ENCODE measurements at places on chromosomes 13 and 19.

DNA sequence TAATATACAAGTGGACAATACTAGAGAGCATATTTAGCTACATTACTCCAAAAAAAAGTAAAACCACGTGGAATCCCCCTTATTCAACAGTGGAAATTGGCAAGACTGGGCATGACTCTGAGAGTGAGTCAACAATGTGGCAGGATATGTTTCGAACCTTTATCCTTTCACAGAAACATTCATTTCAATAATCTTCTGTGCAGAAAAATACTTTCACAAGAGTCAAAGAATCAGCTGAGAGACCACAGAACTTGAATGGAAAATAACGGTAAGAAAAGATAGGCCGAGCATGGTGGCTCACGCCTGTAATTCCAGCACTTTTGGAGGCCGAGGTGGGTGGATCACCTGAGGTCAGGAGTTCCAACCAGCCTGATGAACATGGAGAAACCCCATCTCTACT lies 25.1 kb upstream of the CD70 start:
- DNase-seq, result no peak

DNA sequence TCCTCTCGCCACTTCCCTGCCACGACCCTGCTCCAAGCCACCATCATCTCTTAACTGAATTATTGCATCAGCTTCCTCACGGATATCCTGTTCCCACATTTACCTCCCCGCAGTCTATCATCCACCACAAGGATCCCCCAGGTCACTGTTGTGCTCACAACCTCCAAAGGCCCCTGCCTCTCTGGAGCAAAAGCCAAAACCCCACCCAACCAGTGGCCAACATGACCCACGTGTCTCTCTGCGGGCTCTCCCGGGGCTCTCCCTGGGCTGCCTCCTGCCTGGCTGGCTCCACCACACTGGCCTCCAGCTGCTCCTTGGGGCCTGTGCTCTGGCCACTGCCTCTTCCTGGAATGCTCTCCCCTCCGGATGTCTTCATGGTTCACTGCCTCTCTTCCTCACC lies 809.3 kb downstream of the UQCRFS1 start:
- no peak for DNase-seq

DNA sequence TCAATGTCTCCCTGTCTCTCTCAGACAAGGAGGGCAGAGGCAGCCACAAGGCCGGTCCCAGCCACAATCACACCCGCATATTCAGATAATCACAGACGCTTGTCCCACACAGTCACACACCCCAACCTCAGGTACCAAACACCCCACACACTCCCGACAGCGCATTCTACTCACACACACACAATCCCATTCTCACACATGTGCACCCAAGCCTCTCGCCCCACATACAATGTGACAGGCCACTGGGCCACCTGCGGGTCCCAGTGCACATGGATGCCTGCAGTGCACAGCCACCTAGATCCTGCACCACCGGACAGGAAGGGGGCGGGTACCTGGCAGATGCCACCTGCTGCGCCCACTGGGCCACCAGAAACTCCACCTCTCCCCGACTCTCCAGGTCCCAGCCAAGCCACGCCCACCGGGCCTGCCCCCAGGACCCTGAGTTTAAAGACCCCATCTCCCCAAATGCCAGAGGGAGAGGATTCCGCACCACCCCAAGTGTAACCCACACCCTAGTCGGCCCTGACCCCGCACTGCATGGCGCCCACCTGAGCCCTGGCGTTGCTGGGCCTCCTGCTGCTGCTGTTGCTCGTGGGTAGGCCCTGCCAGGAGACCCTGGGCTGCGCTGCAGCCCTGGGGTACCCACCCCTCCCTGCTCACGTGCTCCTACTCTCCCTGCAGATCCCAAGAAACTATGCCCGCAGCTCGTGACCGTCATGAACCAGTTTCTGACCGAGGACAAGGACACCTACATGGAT lies 10.6 kb downstream of the SCGB2B2 start:
- DNase-seq, result no peak

DNA sequence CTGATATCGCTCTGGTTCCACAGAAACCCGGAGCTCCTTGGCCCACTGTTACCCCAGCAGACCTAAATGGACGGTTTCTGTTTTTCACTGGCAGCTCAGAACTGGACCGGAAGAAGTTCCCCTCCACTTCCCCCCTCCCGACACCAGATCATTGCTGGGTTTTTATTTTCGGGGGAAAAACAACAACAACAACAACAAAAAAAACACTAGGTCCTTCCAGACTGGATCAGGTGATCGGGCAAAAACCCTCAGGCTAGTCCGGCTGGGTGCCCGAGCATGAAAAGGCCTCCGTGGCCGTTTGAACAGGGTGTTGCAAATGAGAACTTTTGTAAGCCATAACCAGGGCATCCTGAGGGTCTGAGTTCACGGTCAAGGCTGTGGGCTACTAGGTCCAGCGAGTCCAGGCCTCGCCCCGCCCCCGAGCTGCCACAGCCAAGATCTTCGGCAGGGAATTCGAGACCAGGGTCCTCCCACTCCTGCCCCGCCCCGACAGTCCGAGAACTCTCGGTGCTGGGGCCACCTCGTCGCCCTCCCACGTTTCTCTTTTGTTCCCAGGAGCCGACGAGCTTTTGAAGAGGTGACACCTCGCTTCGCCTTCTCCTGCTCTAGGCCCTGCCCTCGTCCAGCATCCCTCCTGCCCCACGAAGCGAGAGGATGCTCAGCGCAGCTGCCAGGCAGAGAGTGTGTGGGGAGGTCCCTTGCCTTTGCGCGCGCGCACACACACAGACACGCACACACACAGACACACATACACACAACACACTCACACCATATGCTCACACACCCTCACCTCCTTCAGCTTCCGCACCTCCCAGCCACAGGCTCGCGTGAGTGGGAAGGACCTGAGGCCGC lies 8.8 kb downstream of the ZIC2 start:
- DNase-seq, result no peak

- DNase-seq, result no peak
Observed at GRCh38 chr19:15015946-15016542, 33.2 kb upstream of the CASP14 start.

GRCh38 chr19:44894052-44894400 lies 3.0 kb downstream of the TOMM40 start:
- DNase-seq, result no peak

GRCh38 chr13:44172281-44172810 lies 201.3 kb upstream of the SERP2 start:
- DNase-seq, result no peak

GRCh38 chr19:46241626-46242025 lies 12.1 kb downstream of the IGFL1 start:
- no peak for DNase-seq

GRCh38 chr19:48102870-48103751 lies 7.5 kb downstream of the PLA2G4C start:
- DNase-seq, result no peak

DNA sequence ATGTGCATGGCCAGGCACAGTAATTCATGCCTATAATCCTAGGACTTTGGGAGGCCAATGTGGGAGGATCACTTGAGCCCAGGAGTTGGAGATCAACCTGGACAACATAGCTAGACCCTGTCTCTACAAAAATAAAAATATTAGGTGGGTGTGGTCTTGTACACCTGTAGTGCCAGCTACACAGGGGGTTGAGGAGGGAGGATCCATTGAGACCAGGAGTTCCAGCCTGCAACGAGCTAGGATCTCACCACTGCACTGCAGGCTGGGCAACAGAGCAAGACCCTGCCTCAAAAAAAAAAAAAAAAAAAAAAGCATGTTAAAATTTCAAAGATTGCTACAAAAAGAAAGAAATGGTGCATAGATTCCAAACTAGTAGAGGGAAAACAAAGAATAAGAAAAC lies 37.2 kb downstream of the LTBP4 start:
- DNase-seq, result no peak

DNA sequence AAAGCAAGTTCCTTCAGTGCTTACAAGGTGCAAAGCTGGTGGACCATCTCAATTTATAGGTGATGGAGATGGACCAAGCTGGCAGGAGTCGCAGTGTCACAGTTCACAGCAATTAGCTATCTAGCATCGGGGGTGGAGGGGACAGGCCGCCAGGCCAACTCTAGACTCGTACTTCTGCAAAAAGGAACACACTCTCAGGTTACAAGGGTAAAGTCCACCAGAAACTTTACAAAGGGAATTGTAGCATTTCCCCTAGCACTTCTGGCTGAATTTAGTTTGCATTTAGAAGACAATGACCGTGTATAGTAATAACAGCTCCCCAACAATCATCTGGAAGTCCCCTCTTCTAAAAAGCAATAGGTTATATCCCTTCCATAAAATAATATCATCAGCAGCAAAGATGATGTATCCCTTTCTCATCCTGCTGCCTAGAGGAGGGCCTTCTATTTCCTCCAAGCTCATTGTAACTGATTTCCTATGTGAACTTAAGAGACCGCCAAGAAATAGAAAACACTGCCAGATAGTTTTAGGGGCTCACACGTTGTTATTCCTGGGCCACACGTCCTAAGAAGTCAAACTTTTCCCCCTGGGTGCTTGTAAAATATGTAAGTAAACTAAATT lies 8.5 kb upstream of the DOCK9 start:
- no peak for DNase-seq

DNA sequence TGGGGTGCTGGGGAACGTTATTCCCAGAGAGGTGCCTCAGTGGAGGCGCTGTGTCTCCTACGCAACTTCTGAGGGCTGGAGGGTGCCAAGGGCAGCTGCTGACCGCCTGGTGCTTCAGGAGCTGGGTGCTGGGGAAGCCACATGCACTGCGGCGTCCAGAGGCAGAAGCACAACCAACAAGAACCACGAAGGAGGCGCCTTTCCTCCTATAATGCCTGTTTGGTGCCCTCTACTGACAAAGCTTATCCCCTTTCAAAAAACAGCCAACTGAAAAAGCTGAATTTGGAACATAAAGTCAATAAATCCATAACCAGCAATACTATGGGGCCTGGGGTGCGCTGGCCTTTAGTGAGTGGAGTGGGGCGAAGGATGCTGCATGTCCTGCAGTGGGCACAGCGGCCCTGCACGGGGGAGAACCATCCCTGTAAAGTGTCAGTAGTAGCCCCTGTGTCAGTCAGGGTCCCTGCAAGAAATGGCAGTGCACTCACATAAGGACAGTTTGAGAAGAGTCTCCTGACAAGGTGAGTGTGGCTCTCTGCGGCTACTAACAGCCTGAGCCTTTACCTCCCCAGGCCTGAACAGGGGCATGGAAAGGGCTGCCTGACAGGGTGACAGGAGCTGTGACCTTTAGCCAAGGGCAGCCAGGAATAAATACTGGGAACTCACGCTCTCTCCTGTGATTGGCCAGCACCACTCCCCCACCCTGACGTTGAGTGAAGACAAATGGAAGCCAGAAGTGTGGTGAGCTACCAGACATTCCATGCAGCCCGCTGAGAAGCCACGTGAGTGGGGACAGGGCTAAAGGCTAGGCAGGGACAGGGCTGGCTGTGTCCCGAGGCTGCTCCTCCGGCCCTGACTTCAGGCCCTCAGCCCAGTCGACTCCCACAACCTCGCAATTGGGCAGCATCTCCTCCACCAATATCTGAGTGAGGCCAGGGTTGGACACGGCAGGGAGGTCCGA lies 4.5 kb upstream of the B3GNT8 start:
- no peak for DNase-seq

DNA sequence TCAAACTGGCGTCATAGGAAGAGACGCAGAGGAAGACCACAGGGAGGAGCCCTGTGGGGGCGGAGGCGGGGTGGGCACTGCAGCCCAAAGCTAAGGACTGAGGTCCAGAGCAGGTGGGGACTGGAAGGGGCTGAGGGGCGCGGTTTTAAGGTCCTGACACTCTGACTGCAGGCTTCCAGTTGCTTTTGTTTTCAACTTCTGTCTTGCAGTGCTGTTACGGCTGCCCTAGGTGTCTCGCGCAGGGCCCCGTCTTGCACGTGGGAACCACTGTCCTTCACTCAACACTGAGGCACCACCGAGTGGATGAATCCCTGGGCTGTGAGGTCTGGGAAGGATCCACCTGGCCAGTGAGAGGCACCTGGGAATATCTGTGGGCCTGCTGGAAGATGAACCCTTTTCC lies 76.0 kb downstream of the TEX29 start:
- DNase-seq, result no peak

- DNase-seq, result no peak
Observed at GRCh38 chr13:95323930-95324662, 22.8 kb upstream of the ABCC4 start.

DNA sequence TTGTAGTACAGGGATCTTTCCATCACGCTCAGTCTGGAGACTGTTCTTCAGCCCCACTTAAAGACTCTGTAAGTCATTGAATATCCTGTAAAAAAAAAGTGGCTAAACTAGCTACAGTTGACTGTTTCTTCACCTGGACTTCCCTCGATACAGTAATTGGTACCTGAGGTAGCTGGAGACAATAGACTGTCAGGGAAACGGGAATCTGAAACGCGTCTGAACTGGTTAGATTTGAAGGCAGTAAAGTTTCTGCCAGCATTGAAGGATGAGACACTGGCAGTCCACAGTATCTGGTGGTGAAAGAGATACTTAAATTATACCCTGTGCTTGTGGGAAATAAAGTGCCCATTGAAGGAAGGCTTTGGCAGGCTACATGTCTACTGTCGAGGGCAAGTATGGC lies 550.5 kb downstream of the IRS2 start:
- DNase-seq, result no peak

DNA sequence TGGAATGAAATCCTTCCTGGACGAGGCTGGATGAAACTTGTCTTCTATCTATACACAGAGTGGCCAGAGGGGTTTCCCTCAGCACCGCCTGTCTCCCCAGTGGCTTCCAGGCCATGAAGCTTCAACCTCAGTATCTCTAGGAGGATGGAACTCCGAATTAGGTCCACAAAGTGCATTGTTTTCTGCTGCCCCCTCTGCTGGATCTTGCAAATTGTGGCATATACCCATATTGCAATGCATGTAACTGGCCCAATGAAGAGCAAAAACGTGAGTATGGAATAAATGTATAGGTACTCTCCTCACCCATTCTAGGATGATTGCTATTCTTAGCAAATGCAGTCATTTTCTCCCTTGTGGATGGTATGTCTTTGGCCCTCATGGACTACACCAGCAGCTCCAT lies 14.7 kb upstream of the LILRB4 start:
- no peak for DNase-seq

- DNase-seq, result no peak
Observed at GRCh38 chr13:99218969-99219368, 18.3 kb downstream of the UBAC2 start.

DNA sequence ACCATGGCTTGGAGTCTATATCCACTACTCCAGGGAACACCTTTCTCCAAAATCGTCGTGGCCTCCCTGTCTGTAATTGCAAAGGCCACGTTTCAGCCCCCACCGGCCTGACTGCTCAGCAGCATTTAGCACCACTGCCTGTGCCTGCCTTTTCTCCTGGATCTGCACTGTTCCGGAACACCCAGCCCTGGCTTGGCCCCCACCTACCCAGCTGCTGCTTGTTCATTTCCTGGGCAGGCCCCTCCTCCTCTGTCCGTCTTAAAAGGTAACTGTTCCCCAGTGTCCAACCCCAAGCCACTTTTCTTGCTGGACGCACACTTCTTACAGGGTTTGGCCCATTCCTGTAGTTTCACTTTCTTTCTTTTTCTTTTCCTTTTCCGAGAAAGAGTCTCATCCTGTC lies 8.5 kb upstream of the SYT5 start:
- DNase-seq, result no peak

GRCh38 chr13:88345171-88345847 lies 674.1 kb downstream of the SLITRK5 start:
- no peak for DNase-seq

- no peak for DNase-seq
Observed at GRCh38 chr19:6185835-6186834, 50.7 kb downstream of the ACSBG2 start.

- DNase-seq, result no peak
Observed at GRCh38 chr13:76319921-76320320, 566.3 kb downstream of the KCTD12 start.

- DNase-seq, result no peak
Observed at GRCh38 chr13:31073859-31074718, 87.6 kb downstream of the HSPH1 start.

All from GM04504 (cell line).